ENCODE measurements at places on chromosomes 16 and 17.
A peak's percentile ranks its signal among the peaks of the same experiment; 100 is the strongest.

DNA sequence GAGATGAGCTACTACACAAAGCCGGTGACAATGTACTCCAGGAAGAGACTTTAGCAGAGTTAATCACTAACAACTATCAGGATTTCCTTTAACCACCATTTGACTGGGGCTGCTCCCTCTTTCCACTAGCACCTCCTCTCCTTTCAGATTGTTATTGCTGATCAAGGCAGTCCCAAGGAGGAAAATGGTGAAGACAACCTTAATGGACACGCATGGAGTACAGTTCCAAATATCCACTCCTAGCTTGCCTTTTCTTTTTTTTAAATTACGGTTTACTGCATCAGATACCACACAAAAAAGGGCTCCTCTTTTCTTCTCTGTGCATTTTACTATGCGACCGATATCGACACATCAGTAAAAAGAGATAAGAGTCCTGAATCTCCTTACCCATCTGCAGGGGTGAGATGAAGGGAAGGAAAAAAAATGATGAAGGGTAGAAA is 30.9 kb downstream of the FAM222B start:
- DNase-seq, result no peak

DNA sequence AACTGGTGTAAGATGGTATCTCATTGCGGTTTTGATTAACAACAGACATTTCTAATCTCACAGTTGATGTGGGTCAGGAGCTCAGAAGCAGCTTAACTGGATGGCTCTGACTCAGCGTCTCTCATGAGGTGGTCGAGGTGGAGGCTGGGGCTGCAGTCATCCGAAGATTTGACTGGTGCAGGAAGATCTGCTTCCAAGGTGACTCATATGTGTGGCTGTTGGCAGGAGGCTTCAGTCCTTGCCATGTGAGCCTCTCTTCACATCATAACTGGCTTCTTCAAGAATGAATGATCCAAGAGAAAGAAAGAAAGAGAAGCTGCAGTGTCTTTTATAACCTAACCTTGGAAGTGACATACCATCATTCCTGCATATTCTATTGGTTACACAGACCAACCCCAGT is 376.1 kb downstream of the SEC14L1 start:
- DNase-seq, result no peak

DNA sequence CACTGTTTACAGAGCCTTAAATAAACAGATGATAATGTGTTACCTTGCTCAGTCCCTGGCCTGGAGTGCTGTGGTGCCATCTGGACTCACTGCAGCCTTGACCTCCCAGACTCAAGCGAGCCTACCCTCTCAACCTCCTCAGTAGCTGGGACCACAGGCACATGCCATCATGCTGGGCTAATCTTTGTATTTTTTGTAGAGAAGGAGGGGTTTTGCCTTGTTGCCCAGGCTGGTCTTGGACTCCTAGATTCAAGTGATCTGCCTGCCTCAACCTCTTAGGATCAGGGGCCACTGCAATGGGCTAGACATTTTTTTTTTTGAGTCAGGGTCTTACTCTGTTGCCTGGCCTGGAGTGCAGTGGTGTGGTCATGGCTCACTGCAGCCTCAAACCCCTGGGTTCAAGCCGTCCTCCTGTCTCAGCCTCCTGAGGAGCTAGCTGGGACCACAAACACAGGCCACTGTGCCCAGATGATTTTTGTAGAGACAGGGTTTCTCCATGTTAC is 5.0 kb upstream of the NAGLU start:
- DNase-seq, result no peak

- DNase-seq, result no peak
These were observed 8.7 kb upstream of the RNPS1 start for GRCh38 chr16:2276368-2277195.

GRCh38 chr17:38534498-38534885 is 71.3 kb downstream of the SRCIN1 start:
- peak; percentile 20 for DNase-seq

- DNase-seq, result no peak
These were observed 9.5 kb upstream of the RHBDL3 start for GRCh38 chr17:32256012-32256700.

DNA sequence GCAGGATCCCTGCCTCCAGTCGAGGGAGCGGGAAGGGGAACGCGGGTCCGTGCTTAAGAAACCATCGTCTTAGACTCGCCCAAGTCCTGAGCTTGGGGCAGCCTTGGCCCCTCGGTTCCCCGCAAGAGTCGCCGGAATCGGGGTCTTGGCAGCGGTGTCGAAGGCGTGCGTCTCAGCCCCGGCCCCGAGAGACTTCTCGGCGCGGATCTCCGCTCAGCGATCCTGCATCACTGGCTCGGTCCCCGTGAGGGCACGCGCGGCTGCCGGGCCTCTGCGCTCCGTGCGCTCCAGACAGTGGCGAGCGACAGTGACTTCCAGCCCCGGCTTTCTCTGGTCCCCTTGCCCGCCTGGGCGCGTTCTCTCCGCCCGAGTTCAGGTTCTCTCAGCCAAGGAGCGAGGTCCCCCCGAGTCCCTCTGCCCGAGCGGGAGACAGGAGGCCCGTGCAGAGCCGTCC is 380 bp downstream of the HS3ST3A1 start:
- no peak for DNase-seq

DNA sequence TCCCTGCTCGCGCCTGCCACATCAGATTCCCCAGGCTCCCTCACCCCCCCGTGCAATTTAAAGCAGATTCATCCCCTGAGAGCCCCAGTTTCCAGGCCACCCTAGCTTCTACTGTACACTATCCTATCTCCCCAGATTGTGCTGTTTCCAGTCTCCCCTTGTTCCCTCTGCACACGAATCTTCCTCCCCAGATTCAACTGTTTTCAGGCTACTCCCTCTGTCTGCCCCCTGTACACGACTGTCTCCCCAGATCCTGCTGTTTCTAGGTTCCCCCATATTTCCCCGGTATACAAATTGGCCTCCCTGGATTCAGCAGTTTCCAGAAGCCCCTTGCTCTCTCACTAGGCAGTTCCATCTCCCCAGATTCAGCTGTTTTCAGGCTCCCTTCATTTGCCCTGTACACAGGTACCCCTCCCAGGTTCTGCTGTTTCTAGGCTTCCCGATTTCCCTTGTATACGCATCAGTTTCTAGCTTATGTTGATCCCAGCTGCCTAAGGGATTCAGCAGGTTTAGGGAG is 22.9 kb downstream of the COPZ2 start:
- DNase-seq, result no peak

Measured in psoas muscle (tissue), 8 donors.